ENCODE measurements at places on chromosomes 1 and 21.

DNA sequence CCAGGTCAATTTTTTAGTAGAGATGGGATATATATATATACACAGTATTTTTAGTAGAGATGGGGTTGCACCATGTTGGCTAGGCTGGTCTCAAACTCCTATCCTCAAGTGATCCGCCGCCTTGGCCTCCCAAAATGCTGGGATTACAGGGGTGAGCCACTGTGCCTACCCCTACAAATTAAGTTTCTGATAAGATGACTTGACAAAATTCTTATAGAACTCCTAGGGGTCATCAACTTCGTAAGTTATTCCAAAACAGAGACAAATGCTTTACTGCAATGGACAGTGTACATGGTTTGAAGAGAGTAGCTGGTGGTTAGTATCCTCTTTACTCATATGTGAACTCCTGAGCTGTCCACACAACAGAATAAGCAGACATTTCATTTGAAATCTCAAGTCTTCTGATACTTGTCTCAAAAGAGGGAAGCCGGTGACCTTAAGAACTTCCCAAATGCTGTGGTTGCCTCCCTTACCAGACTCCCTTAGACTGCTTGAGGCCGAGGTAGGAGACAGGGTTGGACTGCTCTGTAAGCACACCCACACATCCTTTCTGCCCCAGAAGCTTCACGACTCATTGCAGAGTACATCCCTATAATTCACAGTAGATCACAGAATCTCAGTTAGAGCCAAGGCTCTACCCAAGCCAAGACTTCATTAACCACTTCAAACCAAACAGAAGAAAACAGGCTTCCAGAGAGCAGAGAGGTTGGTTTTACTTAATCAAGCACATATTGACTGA lies 244.1 kb upstream of the IRF2BP2 start:
- no peak for DNase-seq

DNA sequence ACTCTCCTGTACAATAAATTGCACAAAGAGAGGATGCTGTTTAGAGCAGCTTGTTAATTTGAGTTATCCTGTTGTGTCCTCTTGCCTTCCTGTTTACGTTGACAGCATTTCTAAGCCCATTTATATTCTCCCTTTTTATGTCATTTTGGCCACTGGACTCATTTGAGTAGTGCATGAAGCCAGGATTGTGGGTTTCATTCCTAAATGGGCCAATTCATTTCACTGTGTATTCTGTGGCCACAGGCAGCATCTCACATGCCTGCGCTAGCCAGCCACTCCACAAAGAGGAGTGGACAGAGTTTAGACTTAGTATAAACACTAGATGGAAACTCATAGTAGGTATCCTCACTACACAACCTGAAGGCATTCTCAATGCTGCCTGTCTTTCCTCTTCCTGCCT lies 73.4 kb downstream of the DTL start:
- no peak for DNase-seq

DNA sequence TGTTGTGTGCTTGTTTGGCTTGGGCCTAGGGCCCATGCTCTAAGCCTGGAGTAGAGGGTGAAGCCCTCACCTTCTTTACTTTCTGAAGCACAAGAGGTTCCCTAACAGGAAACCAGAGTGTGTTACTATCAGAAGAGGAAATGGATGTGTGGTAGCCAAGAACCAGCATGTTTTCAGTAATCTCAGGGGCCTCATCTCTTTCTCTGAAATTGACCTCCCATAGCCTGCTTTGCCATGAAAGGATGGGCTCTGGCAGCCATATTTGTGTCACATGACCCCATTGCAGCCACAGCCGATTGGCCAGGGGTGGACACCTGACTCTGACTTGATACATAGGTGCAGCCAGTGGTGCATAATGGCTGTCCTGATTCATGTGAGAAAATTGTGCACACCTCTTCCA lies 18.6 kb downstream of the A3GALT2 start:
- DNase-seq: no peak

- DNase-seq: no peak
Observed at GRCh38 chr1:160192234-160192633, 1.9 kb downstream of the CASQ1 start.

DNA sequence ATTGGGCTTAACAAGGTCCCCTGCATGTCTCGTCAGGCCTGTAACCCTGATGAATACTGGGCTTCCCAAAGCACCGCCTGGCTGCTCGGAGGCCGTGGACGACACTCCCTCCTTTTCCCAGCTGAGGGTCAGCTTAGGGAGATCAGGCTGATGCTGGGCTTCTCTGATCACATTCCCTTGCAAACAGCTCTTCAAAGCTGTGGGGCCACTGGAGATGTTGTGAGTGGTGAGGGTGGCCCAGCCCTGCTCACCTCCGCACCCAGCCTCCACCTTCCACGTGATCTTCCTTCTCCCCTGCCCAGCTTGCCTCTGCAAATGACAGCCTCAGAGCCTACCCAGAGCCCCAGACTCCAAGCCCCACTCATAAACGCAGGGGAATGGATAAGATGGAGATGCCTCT lies 195.4 kb downstream of the GRIK3 start:
- DNase-seq: no peak

- no peak for DNase-seq
Observed at GRCh38 chr1:81689531-81689941, 111.2 kb upstream of the ADGRL2 start.

DNA sequence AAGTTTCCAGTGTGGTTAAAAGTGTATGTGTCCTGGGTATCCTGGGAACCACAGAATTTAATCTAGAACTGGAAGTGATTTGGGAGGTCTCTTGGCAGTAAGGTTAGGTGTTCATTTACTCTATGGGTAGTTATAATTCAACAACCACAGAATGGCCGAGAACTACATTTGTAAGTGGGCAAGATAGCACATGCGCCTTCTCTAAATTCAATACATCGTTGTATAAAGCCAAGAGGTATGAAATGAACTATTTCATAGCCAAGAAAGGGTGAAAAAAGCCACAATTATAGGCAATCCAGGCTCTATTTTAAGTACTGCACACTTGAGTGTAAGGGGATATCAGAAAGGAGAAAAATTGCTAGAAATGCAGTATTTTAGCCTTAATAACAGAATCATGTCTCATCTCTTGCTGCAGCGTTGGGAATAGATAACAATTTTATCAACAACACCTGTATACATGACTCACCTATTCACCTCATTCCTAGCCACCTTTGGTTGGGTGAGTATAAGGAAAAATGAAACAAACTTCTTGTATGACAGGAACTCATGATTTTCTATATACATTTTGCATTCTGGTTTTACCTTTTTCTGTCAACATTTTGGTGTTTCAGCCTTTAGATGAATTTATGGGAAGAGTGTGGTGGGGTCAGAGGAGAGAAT lies 4.5 kb downstream of the SDCCAG8 start:
- DNase-seq: no peak

- no peak for DNase-seq
Observed at GRCh38 chr1:159261721-159262494, 40.2 kb upstream of the FCER1A start.

Data from AG04450 (cell line).